ENCODE measurements at places on chromosomes 2 and 18.

DNA sequence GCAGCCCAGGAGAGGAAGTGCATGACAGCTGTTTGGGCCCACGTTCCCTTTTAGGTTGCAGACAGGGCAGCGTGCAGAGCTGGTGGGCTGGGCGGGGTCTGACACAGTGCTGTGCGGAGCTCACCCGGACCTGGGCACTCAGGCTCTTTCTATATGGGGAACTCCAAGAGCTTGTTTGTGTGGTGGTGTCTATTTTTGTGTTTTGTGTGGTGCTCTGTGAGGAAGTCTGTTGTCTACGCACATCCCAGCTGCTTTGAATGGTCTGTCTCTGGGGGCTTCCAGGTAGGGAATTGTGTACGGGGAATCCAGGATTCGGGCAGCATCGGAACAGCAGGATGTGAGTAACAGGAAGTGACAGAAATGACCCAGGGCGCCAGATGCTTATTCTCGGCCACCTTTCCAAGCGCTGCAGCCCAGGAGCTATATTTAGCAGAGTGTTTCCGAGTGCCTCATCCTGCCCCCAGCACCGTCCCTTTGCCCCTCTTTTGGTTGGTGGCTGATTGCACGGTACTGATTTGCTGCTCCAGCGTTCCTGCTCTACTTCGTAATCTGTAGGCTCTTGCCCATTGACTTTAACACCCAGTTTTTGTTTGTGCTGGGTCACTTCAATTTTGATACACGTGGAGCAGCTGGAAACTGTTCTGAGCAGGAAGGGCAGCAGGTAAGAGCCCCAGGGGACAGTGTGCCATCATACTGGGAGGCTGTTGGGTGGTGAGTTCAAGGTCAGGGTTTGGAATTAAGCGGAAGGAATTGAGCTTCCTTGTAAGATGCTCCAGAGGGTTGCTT is 64.7 kb downstream of the DGKD start:
- no peak for DNase-seq

DNA sequence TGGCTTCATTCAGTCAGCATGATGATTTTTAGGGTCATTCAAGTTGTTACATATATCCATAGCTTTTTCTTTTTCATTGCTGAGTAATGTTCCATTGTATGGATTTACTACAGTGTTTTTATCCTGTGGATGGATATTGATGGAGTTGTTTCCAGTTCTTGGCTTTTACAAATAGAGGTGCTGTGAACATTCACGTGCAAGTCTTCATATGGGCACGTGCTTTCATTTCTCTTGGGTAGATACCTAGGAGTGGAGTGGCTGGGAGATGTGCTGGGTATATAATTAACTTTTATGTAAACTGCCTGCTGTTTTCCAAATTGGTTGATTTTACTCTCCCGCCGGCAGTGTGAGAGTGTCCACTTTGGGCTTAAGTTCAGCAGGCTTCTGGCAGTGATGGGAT is 16.5 kb downstream of the AGAP1 start:
- no peak for DNase-seq

- DNase-seq: peak; percentile 29
These were observed 110.9 kb downstream of the MIB1 start for GRCh38 chr18:21851327-21851961.

DNA sequence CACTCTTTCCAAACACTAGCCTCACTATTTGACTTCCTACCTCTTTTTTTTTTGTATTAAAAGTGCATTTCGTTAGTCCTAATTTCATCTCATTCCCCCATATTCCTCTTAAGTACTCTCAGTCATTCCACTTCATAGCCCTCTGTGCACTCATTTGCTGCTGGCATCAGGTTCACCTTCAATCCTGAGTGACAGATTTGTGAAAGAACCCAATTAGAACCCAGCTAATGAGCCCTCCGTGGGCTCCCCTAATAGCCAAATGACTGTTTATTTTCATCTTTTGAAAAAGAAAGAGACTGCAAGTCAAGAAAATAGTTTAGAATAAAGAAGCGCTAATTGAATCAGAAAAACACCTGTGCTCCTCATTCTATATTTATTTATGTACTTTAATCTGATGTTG is 512.1 kb upstream of the LRATD1 start:
- no peak for DNase-seq

- DNase-seq: no peak
These were observed 1.8 kb downstream of the NGEF start for GRCh38 chr2:233011268-233011650.

DNA sequence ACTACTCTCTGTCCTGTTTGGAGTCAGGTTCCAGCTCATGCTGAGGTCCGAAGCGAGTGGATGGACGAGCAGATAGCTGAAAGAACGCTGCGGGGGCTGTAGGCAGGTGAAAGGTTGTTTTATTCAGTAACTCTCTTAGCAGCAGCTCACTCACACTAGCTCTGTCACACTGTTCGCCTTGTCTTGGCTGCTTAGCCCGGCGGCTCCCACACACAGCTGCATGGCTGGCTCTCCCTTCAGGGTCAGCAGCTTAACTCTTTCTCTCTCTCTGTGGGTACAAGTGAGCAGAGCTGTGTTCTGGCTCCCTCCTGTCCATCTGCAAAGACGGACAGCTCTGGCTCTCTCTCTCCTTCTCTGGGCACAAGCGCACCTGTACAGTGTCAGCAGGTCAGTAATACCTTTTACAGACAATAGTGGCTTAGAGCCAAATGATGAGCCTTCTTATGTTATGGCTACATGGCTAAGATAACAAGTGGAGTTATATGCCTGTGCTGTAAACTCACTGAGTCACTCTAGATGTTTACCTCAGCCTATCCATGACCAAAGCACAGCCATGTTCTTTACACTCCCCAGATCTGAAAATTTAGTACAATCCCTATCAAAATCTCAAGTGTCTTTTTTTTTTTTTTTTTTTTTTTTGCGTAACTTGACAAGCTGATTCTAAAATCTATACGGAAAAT is 149.3 kb downstream of the GALNT1 start:
- no peak for DNase-seq

- no peak for DNase-seq
These were observed 127.4 kb downstream of the DCDC2C start for GRCh38 chr2:3830796-3831195.

DNA sequence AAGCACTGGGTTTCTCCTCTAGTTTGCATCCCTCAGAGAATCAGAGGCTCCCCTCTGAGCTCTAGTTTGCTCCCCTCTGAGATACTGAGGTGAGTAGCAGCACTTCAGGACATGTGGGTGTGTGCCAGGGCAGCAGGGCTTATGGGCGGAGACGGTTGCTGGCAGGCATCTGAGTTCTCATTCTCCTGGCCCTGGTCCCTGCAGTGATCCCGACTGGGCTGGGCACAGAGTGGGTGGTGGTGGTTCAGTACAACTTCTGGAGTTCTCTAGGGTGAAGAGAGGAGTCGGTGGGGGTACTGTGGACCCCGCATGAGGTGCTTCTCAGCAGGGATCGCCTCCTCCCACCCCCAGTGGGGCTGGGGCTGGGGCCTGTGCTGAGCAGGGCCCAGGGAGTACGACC is 47.9 kb downstream of the BOLA3 start:
- no peak for DNase-seq

- no peak for DNase-seq
These were observed 14.0 kb downstream of the ASPRV1 start for GRCh38 chr2:69947325-69947931.

- no peak for DNase-seq
These were observed 529.1 kb upstream of the CDH7 start for GRCh38 chr18:65221736-65222135.

GRCh38 chr2:31467426-31467825 is 52.9 kb upstream of the XDH start:
- no peak for DNase-seq

DNA sequence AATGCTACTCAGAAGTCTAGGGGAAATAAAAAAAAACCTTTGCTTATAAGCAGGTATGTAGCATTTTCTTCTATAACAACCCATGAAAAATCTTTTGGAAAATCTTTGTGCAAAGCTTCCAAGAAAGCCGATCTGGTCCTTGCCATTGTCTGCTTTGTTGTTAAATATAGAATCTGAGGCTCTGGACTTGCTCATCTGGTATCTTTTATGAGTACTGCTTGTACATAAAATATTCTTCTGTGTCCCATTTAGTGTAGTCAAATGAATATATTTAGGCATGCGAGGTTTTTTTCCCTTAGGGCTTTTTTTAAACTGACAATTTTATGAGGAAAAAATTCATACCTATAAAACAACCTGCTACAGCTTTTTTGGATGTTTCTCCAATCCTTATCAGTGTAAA is 45.0 kb upstream of the RMND5A start:
- peak; percentile 35 for DNase-seq

DNA sequence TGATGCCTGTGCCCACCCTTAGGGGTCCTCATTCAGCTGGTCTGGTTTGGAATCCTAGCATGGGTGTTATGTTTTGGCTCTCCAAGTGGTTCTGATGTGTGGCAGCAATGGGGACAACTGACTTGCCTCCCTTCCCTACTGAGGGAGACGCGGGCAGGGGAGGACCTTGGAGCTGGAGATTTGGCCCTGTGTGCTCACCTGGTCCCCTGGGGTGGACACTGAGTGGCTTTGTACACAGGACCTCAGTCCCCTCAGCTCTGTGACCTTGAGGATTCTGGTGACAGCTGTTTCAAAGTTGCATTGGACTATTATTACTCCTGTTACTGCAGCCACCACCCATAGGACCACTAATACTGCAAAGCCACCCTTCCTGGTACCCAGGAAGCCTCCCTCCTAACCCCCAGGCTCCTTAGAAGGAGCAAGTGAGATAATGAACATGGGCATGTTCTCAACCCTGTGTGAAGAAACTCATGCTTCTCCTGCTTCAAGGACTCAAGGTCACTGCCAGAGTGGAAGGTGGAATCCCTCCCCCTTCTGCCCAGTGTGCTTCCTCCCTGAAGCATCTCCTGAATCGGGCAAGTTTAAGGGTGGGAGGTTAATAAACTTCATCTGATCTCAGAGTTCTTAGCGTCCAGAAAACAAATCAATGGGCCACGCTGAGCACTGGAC is 26.5 kb downstream of the TMEM182 start:
- no peak for DNase-seq

GRCh38 chr2:21412944-21413443 is 289.2 kb downstream of the TDRD15 start:
- DNase-seq: no peak

- no peak for DNase-seq
These were observed 2.2 kb downstream of the ACSL3 start for GRCh38 chr2:222862909-222863544.

DNA sequence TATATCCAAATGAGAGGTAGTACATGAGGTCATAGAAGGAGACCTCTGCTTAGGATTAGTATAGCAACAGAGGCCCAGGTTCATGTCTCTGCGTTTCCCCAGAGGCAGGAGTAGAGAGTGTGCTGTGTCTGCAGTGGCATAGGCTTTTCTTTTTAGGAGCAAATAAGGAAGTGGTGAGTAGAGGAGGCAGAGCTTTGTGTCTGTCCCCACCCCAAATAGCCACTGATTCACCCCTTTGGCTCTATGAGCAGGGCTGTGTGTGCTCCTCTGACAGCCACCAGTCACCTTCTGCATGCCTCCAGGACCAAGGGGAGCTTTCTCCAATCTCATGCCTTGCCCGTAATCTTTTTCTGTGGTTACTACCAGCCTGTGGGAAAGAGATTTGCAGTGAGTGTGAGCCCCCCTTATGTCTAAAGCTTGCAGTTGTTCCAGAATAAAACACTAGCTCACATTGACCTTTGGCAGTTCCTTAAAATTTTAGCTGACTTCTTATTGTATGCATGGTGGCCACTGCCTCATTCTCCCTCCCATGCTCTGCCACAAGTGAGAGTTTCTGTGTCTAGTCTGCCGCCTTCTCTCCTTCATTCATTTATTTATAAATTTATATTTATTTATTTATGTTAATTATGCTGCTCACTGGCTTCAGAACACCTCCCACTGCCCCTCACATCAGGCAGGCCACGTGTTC is 23.5 kb upstream of the ELAC1 start:
- DNase-seq: no peak

DNA sequence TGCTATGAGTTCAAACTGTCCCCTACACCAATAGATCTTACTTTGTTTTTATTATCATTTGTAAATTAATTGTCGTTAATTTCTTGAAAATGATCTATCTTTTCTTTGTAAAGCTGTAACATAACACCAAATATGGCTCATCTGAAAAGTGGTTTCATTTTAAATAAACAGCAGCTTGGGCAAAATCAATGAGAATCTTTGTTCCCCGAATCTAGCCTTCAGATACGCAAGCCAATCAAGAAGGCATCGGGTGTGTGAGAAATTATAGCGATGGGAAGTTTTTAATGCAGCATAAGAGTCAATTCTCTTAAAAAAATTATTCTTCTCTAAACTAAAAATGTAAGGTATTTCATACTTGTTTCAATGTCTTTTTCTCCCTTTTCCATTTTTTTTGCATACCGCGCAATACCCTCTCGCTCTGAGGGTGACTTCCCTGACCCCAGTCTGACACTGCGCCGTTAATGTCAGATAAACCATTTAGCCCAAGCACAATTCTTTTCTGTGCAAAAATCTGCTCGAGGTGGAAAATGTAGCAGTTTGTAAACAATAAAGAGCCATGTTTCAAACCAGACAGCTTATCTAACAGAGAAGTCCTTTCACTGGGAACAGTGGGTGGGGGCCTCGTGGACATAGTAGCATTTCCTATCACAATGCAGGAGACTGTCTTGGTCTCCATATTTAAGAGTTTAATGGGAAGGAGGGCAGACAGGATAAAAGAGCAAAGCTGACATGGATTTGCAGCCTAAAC is 129.4 kb downstream of the TCF4 start:
- DNase-seq: peak; percentile 65

GRCh38 chr2:154532763-154533162 is 165.7 kb upstream of the KCNJ3 start:
- DNase-seq: no peak

DNA sequence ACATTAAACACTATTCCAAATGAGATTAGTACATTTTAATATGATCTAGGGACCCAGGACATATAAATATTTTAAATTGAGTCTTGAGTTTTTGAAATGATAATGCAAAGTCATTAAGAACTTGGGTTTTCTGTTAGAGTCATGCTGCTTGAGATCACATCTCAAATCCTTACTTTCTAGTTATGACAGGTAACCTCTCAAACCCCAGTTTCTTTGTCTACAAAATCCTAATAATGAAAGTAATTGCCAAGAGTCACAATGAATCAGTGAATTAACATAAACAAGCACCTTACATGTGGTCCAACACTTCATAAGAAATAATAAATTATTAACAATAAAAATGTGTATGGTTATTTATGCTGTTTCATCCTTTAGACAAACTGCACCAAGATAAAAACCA is 607.6 kb downstream of the LRP1B start:
- DNase-seq: no peak

GRCh38 chr2:172922306-172922705 is 153.3 kb upstream of the MAP3K20 start:
- no peak for DNase-seq

GRCh38 chr2:12141618-12142258 is 395.3 kb downstream of the LPIN1 start:
- DNase-seq: no peak

- no peak for DNase-seq
These were observed 48.2 kb downstream of the RNF138 start for GRCh38 chr18:32139835-32140283.

DNA sequence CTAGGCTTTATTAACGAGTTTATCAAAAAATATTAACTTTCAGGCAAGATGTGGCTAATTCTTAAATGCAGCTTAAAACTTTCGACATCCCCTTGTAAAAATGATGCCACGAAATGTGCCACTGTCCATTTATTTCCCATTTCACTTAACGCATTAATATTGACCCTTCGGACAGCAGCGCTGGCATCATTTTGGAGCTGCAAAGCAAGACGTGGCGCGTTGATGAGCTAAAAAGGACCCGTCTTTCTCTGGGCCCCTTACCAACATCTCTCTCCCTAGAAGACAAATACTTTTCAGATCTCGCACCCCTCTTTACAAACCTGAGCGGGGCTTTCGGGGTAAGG is 367.9 kb downstream of the MTX2 start:
- DNase-seq: no peak

- DNase-seq: no peak
These were observed 10.1 kb upstream of the SPRED2 start for GRCh38 chr2:65442420-65443020.

- no peak for DNase-seq
These were observed 71.8 kb upstream of the LRATD1 start for GRCh38 chr2:14560716-14561115.

Data from hippocampal formation (tissue), 2 donors.